ENCODE measurements at places on chromosomes 16 and 17.

DNA sequence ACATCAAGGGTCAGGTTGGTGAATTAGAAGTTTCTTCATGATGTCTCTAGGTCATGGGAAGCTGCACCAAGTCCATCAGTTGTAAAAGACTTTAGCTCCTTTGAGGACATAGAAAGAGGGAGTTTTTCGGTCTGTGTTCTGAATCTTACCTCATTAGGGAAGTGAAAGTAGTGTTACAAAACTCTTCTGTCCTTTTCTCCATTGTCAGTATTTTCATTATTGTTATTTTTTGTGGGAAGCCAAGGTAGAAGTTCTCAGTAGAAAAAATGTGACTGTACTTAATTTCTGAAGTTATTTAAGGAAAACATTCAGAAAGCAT is 24.2 kb downstream of the MAP3K3 start:
- DNase-seq = peak; percentile 49

DNA sequence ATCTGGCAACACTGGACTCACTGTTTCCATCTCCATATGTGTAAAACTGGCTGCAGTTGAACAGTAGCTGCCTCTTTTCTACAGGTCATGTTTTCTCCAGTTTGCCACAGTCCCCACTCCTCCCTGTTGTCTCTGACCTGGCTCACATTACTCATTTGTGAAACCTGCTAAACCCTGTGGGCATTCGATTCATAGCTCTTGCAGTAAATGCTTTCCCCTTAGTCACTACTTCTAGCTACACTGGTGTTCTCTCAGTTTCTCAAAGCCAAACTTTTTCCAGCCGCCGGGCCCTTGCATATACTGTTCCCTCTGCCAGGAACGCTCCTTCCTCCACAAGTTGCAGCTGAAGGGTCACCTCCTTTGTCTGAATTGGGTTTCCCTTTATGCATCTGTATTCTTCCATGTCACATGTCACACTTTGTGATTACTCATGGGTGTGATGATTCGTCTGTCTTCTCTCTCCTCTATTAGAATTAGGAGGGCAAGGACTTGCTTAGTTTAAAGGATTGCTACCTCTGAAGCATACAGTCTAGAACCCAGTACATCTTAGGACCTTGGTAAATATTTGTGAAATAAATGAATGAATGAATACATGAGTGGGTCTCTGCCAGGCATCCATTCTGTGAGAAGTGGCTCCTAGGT is 15.0 kb upstream of the MT4 start:
- no peak for DNase-seq

DNA sequence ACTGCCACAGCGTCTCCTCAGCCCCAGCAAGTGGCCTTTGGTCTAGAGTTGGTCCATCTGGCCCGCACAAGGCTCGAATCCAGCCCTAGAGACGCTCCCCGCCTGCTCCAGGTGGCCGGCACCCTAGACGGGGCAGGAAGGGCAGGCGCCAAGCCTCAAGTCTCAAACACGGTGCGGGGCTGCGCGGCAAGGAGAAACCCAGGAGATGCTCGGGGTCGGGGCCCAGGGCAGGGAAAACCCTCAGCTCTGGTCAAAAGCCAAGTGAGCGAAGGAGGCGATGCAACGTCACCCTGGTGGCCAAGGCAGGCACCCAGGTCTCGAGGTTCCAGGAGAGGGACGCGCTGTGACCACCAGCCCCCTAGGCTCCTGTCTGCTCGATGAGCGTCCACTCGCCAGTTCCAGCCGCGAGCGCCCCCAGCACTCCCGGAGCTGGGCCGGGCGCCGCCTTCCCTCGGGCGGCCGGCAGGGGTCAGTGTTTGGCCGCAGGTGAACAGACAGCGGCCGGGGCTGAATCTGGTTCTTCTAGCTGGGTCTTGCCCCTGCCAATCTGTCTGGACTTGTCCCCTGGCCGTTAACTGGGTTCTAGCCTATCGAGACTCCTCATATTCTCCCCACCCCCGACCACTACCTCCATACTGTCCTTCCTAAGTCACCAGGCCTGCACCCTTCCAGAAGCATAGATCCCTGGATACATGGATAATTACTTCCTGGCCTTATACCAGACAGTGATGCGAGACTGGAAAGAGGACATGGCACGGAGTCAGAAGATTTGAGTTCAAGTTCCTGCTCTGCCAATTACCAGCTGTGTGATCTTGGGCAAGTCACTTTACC is 44.0 kb downstream of the PRAC1 start:
- peak; percentile 54 for DNase-seq

DNA sequence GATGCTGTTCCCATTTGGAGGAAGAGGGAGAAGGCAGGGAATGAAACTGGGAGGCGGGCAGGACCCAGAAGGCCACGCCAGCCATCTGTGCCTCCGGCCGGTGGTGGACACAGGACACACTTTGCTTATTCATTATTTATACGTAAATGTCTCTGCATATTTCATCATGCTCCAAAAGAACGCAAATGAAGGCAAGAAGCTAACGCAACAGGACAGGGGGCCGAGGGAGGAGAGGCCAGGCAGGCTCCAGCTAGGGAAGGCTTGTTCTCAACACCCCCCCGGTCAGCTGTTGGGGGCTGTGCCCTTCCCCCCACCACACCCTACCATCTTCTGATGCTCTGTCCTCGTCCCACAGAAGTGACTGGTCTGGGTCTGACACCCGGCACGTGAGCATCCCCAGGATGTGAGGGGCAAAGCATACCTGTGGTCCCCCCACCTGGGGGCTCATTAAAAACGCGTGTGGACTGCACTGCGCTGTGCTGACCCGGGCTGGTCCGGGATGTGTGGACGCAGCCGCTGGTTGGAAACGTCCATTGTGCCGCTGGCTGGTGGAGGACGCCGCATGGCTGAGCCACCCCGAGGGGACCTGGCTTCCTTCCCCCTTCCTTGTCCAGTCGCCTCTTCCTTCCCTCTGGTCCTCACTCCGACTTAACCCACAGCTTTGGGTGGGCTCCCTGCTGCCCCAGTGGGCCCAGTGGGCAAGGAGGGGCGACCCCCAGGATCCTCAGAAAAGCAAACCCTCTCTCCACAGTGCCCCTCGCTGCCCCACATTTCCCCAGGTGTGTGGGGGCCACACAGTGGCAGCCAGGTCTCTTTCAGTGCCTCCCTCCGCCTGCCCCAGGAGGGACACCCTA is 46.4 kb upstream of the ENPP7 start:
- no peak for DNase-seq

GRCh38 chr16:66443269-66443652 is 16.2 kb downstream of the BEAN1 start:
- DNase-seq = no peak

DNA sequence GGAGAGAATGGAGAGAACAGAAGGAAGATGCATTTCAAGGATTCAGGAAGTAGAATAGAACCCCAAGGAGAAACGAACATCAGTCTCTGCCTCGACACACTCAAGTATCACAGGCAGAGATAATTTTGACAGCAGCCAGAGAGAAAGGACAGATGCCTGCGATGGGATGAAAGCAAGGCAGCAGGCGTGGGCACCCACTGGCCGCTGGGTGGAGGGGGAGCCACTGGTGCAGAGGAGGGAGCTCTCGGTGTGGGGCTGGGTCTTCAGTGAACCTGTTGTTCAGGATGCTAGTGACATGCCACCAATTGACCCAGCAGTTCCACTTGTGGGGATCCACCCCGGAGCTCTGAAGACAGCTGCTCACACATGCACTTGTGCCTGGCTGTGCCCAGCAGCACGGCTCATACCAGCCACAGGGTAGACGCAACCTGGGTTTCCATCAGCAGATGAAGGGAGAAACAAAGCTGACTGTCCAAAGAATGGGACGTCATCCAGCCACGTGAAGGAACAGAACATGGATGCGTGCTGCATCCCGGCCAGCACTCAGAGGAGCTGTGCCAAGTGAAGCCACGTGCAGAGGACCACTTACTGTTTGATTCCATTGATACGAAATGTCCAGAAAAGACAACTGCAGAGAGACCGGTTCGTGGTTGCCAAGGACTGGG is 127.0 kb downstream of the BANP start:
- no peak for DNase-seq

DNA sequence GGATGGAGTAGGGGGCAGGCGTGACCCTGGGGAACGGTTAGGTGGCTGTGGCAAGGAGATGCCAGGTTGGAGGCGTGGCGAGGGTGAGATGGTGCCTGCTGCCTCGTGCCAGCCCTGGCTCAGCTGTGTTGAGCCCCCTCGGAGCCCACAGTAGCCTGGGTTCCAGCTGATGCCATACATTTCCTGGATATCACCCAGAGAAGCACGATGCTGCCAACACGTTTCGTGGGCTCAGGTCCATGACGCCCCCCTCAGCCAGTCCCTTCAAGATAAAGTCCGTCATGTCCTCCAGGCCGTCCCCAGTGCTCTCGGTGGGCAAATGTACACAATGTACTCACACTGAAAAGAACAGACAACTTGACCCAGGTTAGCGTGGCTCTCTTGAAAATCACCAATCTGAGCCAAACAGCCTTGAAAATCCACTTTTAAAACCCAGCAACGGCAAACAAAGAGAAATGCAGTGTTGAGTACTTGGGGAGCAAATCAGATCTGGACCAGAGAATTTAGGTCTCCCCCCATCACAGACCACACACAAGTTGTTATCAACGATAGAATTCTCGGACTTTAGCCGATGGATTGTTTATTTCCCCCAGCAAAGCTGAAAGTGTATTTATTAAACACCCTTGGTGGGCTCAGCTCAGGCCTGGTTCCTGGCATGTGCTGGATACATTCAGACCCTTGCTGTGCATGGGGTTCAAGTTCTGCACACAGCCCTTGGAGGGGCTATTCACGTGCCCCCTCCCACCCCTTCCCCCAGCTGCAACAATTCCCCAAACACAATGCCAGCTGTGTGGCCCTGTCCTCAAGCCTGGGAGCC is 102.8 kb upstream of the PLCG2 start:
- no peak for DNase-seq

- DNase-seq = no peak
These were observed 366.6 kb upstream of the CCL2 start for GRCh38 chr17:33888455-33888854.

- DNase-seq = no peak
These were observed 358.3 kb downstream of the SEC14L1 start for GRCh38 chr17:77498791-77499698.

DNA sequence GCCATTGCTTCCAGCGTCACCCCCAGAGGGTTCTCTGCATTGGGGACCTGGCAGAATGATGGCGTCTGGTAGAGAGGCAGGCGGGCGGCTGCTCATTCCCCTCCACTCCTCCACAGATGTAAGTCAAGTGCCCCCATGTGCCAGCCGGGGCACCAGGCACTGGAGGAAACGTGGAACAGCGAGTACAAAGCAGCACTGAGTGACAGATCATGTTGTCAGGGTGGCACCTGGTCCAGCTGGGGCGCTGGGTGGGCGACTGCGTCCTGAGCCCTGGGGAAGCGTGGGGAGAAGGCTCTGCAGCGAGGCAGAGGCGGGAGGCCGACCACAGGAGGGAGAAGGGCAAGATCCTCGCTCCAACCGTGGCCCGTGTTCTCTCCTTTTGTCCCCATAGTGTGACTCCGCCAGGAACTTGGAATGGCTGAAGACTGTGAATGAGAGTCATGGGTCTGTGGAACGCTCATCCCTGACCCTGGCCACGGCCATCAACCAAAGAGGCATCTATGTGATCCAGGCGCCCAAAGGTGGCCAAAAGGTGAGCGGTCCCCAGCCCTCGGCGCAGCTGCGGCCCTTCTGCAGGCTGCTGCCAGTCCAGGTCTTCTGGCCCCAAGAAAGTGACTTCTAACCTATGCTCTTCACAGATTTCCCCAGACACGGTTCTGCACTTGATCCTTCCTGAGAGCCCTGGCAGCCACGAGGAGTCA is 76.7 kb downstream of the RNF213 start:
- DNase-seq = no peak

DNA sequence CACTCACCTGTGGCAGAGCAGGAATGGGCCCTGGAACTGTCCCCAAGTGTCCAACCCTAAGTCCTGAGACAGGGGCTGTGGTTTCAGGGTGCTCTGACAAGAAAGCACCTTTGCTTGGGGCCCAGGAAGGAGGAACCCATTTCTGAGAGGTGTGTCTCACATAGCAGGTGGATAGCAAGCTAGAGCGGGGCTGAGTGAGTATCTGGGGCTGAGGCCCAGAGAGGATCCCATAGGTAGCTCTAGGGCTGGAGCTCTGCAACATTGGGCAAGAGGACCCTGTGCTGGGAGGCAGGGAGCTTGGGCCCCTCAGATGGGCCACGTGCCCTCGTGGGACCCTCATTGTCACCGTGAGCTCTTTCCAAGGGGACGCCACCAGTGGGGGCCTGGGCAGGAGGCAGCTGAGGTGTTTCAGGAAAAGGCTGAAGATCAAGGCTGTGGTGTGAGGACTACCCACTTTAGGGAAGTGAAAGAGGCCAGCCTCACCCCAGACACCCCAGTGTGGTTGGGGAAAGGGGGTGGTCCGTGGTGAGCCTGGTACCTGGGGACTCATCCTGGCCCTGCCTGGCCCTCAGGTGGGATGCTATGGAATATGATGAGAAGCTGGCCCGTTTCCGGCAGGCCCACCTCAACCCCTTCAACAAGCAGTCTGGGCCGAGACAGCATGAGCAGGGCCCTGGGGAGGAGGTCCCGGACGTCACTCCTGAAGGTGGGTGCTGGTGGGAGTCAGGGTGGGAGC is 5.3 kb downstream of the DEF8 start:
- peak; percentile 75 for DNase-seq

- DNase-seq = no peak
These were observed 212.2 kb upstream of the FOXF1 start for GRCh38 chr16:86297866-86298757.

GRCh38 chr16:83159049-83159448 is 532.3 kb downstream of the CDH13 start:
- DNase-seq = no peak

DNA sequence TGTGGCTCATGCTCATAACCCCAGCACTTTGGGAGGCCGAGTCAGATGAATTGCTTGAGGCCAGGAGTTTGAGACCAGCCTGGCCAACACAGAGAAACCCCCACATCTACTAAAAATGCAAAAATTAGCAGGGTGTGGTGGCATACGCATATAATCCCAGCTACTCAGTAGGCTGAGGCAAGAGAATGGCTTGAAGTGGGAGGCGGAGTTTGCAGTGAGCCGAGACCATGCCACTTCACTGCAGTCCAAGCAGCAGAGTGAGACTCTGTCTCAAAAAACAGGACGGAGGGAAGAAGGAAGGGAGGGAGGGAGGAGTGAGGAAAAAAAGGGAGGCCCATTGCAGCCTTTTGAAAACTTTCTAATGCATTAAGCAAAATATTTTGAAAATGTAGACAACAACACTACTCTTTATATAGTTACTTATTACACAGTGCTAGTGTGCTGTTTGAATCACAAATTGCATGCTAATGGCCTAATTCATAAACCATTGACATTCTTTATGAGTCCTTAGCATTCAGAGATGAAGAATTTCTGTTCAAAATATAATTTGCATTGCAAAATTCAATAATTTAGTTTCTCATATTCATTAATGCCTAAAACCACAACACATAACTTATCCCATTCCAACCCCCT is 59.4 kb downstream of the TMEM114 start:
- no peak for DNase-seq

DNA sequence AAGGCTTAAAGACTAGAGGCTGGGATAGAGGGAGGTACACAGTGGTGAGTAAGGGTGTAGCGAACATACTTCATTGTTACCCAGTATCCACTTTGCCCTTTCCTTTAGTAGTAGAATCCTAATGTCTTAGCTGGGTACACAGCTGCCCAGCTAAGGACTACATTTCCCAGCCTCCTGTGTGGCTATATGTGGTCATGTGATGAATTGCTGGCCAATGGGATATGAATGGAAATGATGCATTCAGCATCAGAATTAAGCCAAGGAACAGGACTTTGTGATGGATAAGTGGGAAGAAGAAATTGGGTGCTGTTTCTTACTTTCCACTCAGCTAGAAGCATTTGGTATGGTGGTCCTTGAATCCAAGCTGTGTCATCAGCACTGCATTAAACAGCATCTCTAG is 55.9 kb downstream of the FOXL1 start:
- no peak for DNase-seq

- DNase-seq = no peak
These were observed 145.7 kb downstream of the RBFOX3 start for GRCh38 chr17:79465011-79465680.

GRCh38 chr16:29903590-29903989 is 3.3 kb downstream of the ASPHD1 start:
- DNase-seq = no peak
